ENCODE measurements at places on chromosomes 5 and 9.

GRCh38 chr5:123105864-123106263, 16.8 kb downstream of the PRDM6 start:
- DNase-seq = no peak

- DNase-seq = no peak
Measured at GRCh38 chr9:114621975-114622609, 11.0 kb downstream of the TMEM268 start.

DNA sequence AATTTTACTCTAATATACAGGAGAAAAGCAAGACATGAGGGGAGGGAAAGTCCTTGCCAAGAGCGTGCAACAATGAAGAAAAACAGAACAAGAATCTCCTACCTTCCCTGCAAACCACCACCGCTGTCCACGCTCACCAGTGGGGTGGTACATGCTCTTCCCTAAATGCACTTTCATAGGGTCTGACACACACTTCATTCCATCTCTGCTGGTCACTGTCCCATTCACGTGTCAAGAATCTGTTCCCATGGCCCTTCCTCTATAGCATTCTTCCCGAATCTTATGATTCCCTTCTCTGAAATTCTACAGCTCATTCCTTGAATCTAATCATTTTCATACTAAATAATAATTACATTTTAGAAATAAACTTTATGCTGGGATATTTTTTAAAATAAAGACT, 11.4 kb upstream of the DNAH5 start:
- no peak for DNase-seq

- no peak for DNase-seq
Measured at GRCh38 chr5:179828756-179829421, 8.2 kb downstream of the SQSTM1 start.

DNA sequence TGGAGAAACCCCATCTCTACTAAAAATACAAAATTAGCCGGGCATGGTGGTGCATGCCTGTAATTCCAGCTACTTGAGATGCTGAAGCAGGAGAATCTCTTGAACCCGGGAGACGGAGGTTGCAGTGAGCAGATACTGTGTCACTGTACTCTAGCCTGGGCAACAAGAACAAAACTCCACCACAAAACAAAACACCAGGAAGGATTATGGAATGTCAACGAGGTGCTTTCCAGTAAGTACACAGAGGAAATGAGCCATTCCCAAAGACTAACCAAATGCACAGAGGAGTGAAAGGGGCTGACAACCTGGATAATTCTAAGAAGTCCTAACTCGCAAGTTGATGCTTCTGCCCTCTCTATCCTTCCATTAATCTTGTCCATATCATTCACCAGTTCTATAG, 126.1 kb upstream of the RETREG1 start:
- DNase-seq = no peak

- no peak for DNase-seq
Measured at GRCh38 chr9:98894761-98895160, 48.9 kb upstream of the COL15A1 start.

DNA sequence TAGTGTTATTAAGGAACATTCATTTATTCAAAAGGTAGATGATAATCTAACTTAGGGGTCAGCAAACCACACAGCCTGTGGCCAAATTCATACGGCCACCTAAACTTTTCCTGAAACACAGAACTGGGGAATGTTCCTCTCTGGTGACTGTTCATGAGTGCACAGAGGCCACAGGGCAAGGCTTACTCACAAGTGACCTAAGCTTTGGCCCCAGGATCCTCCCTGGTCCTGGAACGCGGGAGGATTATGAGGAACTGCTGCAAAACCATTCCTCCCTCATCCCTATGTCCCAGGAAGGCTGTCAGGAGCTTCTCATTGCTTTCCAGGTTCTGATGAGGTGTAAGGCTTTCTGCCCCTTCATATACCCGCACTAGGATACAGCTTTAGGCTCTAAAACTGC, 397.6 kb downstream of the SEMA5A start:
- no peak for DNase-seq

DNA sequence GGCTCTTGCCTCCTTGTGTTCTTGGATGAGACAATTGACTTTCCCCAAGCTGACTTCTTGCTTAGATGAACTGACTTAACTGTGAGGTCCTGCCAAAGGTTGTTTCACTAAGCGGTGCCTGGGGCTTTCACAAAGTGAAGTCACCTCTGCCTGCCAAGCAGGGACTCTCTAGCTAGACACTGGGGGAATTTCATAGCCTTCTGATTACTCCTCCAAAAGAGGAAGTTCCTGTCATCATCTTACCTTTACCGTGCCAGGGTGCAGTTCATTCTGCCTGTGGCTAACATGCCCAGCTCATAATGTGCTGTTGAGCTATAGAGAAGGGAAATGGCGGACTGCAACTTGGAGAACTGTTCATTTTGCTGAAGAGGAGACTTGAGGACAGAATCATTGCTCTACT, 472.0 kb upstream of the WWC1 start:
- no peak for DNase-seq

DNA sequence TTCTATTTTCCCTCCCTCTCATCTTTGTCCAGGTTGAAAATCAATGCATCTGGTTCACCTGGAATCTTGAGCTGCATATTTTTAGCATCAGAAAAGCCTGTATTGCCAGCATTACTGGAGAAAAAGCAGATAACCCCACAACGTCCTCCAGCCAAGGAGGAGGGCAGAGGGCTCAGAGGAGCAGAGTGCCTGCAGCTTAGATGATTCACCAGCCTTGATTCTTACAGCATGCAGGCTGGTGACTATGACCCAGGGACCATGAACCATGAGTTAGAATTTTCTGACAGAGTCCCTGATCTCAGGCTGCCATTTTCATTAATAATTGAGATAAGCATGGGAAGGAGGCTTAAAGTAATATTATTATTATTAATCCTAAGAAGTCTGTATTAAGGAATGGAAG, 278.2 kb downstream of the BRINP1 start:
- DNase-seq = no peak

DNA sequence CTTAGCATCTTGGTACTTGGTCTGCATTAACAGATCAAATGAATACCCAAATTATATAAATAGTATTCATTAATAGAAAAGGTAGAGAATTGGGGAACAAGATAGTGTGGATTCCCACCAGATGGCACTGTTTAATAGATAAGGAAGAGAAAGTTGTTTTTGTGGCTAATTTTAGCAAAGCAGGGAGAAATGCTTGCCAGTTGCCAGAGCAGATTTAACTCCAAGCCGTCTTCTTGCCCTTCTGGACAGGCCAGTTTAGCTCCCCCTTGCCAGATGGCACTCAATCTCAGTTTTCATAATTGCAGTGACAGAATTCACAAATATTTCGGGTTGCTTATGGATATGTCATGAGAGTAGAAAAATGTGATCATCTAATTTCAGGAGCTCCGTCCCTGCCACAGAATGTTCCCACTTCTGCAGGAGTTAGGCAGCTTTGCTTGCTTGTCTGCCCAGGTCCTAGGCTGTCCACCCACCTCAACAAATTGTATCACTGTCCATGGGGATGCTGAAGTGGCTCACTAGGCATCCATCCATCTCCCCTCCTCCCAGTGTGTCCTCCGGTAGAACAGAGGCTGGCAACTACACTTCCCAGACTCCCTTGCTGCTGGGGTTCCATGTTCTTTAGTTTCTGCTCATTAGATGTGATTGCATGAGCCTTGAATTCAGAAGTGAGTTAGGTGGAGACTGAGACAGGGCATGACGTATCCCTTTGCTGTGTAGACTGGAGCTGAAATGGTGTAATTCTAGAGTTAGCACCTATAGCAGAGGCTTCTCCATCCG, 11.8 kb upstream of the HEXB start:
- DNase-seq = no peak

- no peak for DNase-seq
Measured at GRCh38 chr5:95859661-95860060, 37.1 kb upstream of the GLRX start.

- DNase-seq = no peak
Measured at GRCh38 chr5:31408814-31409213, 123.1 kb downstream of the DROSHA start.

DNA sequence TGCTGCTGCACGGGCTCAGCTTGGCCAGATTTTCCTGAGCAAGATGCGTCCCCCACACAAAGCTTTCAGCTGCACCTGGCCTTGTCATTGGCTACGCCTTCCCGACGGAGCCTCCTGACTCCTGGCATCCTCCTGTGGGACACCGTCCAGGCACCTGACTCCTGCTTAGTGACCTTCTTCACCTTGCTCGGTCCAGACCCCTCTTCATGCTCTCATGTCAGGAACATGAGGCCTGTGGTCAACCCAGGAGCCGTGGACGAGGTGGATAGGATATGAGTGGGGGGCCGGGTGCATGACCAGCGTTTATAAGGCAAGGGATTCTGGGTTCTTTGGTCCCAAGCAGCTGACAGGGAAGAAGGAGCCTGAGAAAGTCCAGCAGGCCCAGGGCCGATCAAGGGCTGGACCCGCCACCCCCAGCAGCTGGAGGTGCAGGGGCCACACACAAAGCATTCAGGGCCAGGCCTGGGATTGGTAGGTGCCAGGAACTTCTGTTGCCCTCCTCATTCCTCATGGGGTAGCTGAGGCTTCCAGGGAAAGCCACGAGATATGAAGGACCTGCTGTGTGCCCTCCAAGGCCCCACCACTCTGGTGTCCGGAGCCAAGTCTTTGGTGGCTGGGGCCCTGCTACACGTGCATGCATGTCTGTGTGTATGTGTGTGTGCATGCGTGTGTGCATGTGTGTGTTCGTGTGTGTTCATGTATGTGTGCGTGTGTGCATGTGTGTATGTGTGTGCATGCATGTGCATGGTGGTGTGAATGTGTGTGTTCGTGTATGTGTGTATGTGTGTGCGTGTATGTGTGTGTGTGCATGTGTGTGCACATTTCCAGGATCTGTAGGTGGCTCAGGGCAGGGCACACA, 34.9 kb downstream of the SLC6A3 start:
- no peak for DNase-seq

DNA sequence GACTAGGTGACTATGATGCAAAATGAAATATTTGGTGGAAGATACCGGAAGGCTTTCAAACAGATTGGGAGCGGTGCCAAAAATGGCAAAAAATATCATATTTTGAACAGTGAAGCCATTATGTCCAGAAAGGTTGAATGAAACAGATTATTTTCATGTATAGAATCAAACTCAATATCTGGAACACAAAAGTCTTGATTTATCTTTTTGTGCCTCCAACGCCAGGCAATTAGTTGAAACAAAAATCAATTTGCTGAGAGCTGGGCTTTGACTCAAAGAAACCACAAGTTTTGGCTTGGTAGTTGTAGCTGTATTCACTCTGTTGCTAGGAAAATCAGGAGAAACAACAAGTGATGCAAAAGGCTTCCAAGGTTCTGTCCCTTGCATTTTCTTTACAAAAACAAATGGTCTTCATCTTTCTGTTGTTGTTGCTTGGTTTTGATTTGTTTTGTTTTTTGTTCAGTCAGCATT, 421.7 kb upstream of the TYRP1 start:
- no peak for DNase-seq

DNA sequence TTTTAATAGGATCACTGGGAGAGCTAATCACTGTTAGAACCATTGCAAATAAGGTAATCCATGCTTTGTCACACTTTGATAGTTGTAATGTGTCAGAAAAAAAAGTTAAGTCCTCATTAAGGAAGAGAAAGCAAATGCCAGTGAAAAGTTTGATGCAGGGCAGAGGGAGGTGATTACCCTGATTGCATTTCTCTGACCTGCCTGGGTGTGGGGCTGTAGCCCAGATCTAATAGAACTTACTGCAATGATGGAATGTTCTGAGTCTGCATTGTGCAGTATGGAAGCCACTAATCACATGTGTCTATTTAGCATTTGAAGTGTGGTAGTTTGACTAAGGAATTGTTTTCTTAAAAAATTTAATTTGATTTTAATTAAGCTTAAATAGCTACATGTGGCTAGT, 202.7 kb downstream of the ATP10B start:
- no peak for DNase-seq

- DNase-seq = no peak
Measured at GRCh38 chr9:133779081-133779480, 40.9 kb upstream of the SARDH start.

- DNase-seq = no peak
Measured at GRCh38 chr9:93126151-93126781, 7.8 kb downstream of the NINJ1 start.

DNA sequence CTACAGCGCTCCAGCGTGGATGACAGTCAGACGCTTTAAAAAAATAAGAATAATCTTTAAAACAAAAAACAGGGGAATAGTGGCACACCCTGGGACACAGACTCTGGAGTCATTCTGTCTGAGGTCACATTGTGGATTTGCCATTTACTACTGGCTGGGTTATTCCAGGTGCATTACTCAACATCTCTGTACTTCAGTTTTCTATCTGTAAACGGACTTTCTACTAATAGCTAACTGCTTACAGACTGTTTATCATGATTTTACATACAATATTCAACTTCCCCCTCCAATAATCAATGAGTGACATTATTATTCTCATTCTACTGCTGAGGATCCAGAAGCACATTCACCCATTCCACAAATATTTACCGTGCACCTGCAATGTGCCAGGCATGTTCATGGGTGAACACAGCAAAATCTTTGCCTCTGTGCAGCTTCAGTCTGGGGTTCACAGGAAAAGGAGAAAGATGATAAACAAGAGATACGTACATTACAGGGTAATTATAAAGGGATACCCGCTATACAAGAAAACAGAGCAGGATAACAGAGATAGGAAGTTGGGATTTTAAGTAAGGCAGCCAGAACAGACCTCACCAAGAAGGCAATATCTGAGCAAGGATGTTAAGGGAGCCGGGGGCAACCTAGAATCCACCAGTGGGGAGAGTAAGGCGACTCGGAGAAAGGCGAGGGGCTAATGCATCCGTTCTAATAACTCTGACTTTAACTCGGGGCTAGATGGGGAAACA, 984 bp upstream of the RAD23B start:
- DNase-seq = no peak

DNA sequence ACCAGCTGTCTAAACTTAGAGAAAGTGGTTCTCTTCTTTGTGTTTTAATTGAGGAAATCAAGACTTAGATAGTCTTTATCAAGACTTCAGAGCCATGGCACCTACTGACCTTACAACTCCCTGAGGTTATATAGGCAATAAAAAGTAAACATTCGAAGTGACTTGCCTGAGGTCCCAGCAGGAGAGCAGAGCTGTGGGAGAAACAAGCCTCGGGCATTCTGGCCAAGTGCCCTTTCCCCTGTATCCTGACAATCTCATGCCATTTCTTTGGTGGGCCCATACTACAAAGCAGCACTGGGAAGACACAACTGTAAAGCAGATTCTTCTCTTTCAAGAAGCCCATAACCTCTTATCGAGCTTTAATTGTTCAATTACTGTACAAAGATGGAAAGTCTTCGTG, 23.1 kb downstream of the FREM1 start:
- no peak for DNase-seq

GRCh38 chr5:153584126-153584959, 93.9 kb downstream of the GRIA1 start:
- no peak for DNase-seq

- no peak for DNase-seq
Measured at GRCh38 chr5:56566374-56567249, 248.7 kb upstream of the MAP3K1 start.

- no peak for DNase-seq
Measured at GRCh38 chr9:129696944-129697655, 31.7 kb downstream of the PRRX2 start.

GRCh38 chr5:101721543-101721942, 574.5 kb downstream of the SLCO4C1 start:
- no peak for DNase-seq

Data from CMK (cell line).